ENCODE measurements at places on chromosomes 11 and 22. TPM values are rescaled to one million over a fixed set of nuclear protein-coding genes. Genes with fewer than 3 reads are reported as not detected.
A peak's percentile ranks its signal among the peaks of the same experiment; 100 is the strongest.

- no peak for DNase-seq
Observed at GRCh38 chr11:57255618-57256017, 18.6 kb upstream of the APLNR start.

DNA sequence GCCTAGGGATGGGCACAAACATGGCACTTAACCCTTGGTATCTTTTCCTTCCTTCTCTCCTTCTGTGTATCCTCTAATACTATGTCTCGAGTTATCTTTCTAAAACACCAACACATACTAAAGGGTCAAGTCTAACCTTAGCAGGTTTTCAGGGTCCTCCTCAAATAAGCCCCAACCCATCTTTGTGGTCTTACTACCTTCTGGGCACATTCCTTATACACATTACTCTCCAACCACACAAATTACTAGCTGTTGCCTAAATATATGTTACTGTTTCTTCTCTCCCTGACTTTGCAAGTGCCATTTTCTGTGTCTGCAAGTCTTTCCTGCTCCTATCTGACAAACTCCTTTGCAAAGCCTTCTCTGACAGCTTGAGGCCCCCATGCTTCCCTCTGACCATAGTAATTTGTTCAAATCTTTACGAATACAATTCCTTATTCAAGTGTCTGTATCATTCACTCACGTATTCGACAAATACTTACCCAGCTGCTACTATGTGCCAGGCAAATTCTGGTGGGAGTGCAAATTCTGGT lies 15.8 kb upstream of the NUP160 start:
- no peak for DNase-seq

DNA sequence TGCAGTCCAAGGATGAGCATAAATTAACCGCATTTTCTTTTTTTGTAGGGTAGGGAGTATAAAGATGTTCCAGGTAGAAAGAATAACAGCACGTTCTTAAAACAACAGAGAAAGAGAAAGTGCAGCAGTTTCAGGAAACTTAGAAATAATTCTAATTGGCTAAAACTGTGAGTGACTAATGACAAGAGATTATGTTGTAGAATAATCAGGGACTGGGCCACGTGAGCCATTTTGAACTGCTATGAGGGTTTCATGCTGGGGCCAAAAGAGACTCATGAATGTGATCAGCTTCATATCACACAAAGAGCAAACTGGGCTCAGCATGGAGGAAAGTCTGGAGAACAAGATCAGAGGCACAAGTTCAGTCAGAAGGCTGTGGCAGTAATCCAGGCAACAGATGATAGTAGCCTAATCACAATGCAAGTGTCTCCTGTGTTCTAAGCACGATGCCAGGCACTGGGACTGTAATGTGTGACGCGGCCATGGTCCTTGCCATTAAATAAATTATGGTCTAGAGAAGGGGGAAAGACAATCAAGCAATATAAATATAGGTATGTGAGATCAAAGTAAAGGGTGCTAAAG lies 17.9 kb downstream of the CWF19L2 start:
- DNase-seq, result no peak

DNA sequence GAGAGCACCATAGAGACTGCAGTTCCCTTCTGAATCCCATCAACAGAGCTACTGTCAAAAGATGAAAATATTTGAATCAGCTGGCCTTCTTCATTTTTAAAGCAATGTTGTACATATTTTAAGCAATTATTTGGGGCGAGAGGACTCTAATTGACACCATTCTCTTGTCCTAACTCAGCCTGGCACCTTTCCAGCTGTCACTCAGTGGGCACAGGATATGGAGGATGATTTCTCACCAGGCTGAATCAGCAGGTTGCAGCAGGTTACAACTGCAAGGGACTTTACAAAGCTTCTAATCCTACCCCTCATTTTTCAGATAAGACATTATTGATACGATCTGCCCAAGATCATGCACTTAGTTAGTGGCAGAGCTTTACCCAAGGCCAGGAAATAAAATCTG lies 11.9 kb upstream of the WT1 start:
- no peak for DNase-seq

DNA sequence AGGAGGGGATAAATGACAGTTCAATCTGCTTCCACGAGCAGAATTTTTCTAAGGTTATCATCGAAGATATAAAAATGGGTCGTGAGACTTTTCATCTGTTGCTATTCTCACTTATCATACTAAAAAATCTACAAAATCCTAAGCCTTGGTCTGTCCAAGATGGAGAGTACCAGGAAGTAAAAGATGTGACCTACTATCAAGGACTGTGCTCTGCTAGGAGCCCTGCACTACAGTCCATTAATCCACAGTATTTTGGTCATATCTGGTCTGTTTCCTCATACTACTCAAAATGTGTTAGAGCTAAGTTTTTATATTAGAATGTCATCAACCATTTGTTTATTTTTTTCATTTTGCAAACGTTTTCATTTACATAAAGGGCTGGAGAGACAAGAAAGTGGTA lies 79.4 kb downstream of the DDIAS start:
- no peak for DNase-seq

GRCh38 chr11:111104185-111104584 lies 141.3 kb upstream of the POU2AF2 start:
- no peak for DNase-seq

- DNase-seq, result no peak
Observed at GRCh38 chr11:22331771-22332170, 6.4 kb upstream of the SLC17A6 start.

- no peak for DNase-seq
Observed at GRCh38 chr11:105960252-105961245, 61.5 kb downstream of the MSANTD4 start.

GRCh38 chr11:83583757-83584366 lies 297.7 kb upstream of the CCDC90B start:
- DNase-seq, result no peak

GRCh38 chr11:100105255-100105981 lies 581.7 kb upstream of the ARHGAP42 start:
- no peak for DNase-seq

DNA sequence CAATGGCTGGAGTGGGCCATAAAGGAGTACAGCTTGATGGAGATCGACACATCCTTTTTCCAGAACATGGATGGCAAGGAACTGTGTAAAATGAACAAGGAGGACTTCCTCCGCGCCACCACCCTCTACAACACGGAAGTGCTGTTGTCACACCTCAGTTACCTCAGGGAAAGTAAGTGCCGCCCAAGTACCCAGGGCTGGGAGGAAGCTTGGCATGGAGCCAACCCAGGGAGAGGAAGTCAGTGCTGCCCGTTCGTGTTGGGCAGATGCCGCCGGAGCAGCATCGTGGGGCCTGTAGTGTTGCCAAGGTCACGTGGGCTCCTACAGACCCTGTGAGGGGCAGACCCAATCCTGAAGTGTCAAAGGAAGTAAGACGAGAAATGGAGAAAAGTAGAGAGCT lies 78.9 kb downstream of the FLI1 start:
- peak; percentile 30 for DNase-seq

GRCh38 chr11:60964801-60965200 lies 6.7 kb upstream of the CD6 start:
- no peak for DNase-seq

DNA sequence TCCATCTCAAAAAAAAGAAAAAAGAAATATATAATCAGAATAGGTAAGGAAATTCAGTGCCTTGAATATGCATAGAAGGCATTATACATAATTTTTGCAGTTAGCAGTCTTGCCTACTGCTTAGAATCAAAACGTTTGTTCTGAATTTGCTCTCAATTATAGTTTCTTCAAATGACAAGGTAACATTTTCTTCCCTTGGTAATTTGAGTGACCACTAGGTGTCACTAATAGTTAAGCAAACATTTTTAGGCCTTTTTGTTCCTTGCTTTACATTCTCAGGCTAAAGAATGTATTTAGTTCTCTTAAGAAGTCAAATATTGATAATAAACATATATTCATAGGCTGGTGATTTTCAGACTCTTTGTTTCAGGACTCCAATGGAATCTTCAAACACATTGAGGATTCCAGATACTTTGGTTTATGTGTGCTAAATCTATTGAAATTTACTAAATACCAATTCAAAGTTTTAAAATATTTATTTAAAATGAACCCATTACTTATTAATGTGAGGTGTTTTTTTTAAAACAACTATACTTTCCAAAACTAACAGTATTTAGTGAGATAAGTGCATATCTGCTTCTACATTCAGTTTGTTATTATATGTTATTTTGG lies 55.0 kb upstream of the DEPDC7 start:
- no peak for DNase-seq

DNA sequence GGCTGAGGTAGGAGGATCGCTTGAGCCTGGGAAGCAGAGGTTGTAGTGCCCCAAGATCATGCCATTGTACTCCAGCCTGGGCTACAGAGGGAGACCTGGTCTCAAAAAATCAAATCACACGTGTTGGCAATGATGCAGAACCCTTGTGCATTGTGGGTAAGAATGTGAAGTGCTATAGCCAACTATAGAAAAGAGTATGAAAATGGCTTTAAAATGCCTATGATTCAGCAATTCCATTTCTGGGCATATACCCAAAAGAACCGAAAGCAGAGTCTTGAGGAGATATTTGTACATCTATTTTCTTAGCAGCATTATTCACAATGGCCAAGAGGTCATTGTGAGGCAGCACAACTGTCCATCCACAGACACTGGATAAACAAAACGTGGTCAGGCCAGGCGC lies 2.6 kb upstream of the FADS3 start:
- DNase-seq, result no peak

DNA sequence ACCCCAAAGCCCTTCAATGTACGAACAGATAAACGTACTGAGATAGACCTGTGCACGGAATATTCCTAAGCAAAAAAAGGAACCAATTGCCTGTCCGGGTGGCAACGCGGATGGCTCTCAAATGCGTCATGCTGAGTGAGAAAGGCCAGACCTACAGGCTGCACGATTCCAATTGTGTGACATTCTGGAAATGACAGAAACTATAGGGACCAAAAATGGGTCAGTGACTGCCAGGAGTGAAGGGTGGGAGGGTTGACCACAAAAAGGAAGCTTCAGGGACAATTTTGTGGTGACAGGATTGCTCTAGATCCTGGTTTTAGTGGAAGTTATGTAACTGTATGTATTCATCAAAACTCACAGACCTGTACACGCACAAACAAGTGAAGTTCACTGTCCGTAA lies 24.0 kb upstream of the SYT8 start:
- peak; percentile 68 for DNase-seq

DNA sequence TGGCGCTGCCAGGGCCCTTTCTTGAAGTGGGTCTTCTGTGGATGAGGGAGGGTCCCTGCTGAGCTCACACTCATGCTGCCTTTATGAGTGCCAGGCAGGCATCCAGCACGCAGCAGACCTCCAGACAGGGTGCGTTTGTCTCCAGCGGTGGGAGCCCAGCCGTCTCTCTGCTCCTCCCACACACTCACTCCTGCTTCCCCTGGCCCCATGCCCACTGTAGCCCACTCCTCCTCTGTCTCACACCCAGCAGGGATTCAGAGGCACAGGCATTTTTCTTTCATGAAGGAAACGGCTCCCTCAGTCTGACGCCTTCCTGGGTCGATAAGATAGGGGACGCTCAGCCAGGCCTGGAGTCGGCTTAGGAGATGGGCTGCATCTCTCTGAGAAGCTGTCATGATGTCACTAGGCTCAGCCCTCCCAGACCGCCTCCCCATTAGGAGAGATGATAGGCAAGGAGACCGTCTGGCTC lies 183.9 kb upstream of the NCAM1 start:
- DNase-seq, result no peak

DNA sequence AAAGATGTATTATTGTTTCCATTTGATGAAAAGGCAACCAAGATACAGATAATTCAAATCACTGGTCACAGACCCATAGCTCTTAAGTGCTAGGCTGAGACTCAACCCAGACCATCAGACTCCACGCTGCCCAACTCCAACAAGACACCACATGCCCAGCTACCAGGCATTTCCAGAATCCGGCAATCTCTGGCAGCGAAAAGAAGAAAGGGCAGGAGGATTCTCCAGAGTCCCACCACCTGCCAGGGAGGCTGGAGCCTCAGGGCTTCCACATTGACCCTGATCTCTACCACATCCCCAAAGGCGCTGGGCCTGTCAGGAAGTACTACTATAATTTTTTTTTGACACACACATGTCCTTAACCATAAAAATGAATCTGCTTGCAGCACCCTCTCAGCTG lies 61.4 kb upstream of the ARFGAP3 start:
- DNase-seq, result no peak

- no peak for DNase-seq
Observed at GRCh38 chr22:37045958-37046357, 5.6 kb upstream of the KCTD17 start.

SPI1 gene
- total RNA-seq, result 7.7 TPM

SCARF2 gene
- total RNA-seq, result 9.6 TPM

IL10RA gene
- total RNA-seq, result 14.9 TPM

IPO7 gene
- total RNA-seq, result 70.0 TPM

MS4A12 gene
- not detected for total RNA-seq

CTSW gene
- 0.29 TPM for total RNA-seq

TNNT3 gene
- 6.6 TPM for total RNA-seq

OR52I2 gene
- total RNA-seq, result not detected

Data from lower leg skin (tissue), 4 donors.